IPS DF 19.7 (cell line): ENCODE measurements at places on chromosomes 7 and 10.

GRCh38 chr10:102744374-102745051, 765 bp downstream of the WBP1L start:
- DNase-seq, result no peak

DNA sequence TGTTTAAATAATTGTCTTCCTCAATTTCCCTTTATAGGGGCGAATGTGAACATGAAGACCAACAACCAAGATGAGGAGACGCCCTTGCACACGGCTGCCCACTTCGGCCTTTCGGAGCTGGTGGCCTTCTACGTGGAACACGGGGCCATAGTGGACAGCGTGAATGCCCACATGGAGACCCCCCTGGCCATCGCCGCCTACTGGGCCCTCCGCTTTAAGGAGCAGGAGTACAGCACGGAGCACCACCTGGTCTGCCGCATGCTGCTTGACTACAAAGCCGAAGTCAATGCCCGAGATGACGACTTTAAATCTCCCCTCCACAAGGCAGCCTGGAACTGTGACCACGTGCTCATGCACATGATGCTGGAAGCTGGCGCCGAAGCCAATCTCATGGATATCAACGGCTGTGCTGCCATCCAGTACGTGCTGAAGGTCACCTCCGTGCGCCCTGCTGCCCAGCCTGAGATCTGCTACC, 42.1 kb downstream of the ASB4 start:
- DNase-seq, result no peak

- DNase-seq, result peak; percentile 17
These were observed 220.2 kb downstream of the DGKI start for GRCh38 chr7:137626469-137627067.

- no peak for DNase-seq
These were observed 27.1 kb upstream of the ZNF107 start for GRCh38 chr7:64638822-64639221.

GRCh38 chr10:34216348-34216945, 598.6 kb downstream of the PARD3 start:
- no peak for DNase-seq

- DNase-seq, result no peak
These were observed 74.9 kb downstream of the NUDCD3 start for GRCh38 chr7:44415510-44415909.

- DNase-seq, result no peak
These were observed 2.6 kb upstream of the LRRN3 start for GRCh38 chr7:111088328-111088727.

GRCh38 chr10:129621693-129622092, 154.7 kb downstream of the MGMT start:
- no peak for DNase-seq

DNA sequence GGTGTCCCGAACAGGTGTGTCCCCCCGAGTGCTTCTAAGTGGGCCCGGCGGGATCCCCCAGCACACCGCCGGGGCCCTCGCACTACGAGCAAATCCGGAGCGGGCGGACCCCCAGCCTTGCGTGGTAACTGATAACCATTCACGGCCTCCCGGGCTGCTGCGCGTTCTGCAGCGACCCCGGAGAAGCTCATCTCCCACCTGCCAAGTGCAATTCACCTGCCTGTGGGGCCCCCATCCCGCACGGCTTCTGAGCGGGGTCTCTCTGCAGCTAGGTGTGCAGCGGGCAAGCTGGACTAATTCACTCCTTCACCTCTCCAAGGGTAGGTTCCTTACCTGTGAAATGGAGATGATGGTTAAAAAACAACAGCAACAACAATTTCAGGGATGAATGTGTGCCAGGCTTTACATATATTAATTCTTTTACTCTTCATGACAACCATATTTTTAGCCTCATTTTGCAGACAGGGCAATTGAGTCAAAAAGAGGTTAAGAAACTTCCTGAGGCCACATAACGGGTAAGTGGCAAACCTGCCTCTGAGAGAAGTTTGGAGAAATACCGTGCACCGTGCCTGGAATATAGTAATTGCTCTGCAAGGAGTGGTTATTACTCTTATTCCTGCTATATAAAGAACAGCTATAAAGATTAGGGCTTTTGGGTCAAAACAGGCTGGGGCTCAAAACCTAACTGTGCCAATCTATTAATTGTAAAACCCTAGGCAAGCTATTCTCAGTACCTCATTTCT, 652 bp upstream of the PODXL start:
- no peak for DNase-seq

DNA sequence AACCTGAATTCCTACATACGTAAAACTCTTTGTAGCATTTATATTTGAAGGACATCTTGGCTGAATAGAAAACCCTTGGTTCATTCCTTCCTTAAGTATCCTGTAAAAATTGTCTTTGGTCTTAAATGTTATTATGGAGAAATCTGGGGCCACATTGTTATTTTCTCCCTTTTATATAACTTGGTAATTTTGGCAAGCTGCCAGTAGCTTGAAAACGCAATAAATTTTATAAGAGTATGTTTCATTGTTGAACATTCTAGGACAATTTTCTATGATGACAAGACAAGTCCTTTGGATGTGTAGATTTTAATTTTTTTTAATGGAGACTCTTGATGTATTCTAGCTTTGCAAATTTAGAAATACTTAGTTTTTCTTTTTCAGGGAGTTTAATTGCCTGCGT, 191.9 kb downstream of the ABCA13 start:
- no peak for DNase-seq

DNA sequence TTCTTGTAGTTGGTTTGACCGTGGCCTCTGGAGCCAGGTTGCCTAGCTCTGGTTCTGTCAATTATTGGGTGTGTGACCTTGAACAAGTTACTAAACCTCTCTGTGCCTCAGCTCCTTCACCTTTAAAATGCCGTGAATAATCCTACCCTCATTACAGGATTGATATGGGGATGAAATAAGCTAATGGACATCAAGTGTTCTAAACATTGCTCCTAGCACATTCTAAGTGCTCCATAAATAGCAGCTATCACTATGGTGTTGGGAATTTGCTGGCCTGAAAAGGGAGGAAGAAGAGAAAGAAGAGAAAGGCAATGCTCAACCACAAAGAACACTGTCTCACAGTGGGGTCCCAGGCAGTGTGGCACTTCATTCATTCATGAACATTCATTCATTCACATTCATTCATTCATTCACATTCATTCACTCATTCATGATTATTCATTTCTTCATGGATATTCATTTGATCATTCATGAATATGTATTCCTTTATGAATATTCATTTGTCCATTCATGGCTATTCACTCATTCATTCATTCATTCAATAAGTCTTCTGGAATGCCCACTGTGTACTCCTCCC, 38.8 kb downstream of the TMEM130 start:
- no peak for DNase-seq

DNA sequence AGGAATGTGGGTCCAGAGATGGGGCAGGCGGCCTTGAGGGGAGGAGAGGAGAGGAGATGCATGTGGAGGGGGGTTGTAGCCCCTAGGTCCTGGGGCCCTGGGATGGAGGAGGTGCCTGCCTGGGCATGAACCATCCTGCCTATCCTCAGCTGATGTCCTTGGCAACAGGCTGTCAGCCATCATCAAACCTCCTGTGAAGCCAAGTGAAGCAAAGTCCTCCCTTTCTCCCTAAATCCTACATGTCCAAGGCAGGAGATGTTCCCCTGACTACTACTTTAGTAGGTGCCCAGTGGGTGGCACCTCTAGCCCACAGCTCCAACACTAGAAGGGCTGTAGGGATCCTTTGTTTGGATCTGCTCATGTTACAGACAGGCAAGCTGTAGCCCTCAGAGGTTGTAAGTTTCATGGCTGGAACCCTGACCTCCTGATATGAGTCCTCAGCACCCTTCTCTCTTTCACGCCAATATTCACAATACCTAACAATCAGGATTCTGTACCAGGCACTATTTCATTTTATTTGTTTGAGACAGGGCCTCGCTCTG, 66.6 kb upstream of the SYPL1 start:
- DNase-seq, result no peak

DNA sequence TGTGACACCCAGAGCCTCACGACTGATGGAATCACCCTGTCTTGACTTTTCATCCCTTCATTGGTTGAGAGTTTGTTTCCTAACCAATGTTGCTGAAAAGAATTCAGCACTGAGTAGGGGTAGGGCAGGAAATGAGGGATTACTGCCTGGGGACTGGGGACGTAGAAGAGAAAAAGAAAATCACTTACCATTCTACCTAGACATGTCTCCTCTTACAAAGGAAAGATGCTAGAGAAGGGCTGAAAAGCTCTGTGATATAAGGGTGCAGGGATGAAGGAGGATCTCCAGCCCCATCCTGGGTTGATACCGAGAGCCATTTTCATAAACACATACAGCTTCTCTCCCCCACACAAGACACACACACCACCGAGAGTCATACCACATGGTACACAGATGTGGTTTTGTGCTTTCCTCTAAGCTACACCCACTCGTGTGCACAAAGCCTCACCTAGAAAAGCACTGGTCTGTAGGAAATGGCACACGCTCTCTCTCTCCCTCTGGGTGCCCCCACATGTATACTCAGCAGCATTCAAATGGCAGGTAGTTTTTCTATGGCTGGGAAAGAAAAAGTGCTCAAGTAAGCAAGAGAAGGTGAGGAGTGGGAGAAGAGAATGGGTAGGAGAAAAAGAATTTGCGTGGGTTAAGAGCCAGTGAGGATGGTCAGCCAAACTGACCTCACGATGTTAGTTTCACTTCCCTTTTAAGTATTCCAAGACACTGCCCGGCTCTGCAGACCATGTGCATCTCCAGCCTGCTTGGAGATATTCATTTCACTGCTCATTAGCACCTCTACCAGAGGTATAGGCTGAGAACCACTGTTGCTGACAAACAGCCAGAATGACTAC, 85.8 kb downstream of the CALD1 start:
- no peak for DNase-seq

GRCh38 chr7:139629392-139630082, 106.1 kb downstream of the CLEC2L start:
- no peak for DNase-seq

DNA sequence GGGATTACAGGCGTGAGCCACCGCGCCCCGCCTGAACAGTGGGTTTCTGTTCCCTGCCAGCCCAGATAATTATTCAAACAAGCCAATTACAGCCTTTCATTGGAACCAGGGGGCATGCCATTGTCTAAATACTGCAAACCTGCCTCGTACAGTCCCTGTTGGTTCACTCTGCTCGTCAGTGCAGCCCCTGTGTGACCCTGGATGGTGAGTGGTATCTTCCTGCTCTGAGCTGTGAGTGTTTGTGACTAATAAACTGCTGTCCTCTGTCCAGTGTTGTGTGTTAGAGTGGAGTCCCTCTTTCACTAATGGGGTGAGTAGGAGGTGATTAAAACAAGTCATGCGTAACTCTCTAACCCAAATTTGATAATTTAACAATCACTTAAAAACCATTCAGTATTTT, 176.5 kb upstream of the FAM3C start:
- DNase-seq, result no peak

- DNase-seq, result peak; percentile 71
These were observed 73.2 kb upstream of the DGKI start for GRCh38 chr7:137919987-137920386.

GRCh38 chr7:101902680-101903514, 85.5 kb downstream of the CUX1 start:
- DNase-seq, result no peak

- DNase-seq, result no peak
These were observed 42.3 kb upstream of the SGCE start for GRCh38 chr7:94698275-94698674.

DNA sequence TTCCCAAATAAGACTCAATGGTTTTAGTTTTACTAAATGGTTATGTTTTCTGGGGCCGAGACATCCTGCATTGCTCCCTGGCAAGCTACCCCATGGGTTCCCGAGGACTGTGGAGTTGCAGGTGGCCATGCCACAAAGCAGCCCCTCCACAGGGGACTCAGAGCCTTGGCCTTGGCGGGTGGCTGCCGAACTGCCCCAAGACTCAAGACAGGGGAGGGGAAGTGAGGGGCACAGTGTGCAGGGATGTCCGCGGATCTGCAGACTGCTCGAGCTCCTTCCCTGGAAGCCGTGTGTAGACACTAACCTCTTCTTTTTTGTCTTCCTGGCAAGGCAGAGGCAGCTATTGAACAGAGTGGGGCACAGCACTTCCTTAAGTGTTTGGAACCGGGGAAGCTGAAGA, 154.6 kb downstream of the EBF3 start:
- no peak for DNase-seq

DNA sequence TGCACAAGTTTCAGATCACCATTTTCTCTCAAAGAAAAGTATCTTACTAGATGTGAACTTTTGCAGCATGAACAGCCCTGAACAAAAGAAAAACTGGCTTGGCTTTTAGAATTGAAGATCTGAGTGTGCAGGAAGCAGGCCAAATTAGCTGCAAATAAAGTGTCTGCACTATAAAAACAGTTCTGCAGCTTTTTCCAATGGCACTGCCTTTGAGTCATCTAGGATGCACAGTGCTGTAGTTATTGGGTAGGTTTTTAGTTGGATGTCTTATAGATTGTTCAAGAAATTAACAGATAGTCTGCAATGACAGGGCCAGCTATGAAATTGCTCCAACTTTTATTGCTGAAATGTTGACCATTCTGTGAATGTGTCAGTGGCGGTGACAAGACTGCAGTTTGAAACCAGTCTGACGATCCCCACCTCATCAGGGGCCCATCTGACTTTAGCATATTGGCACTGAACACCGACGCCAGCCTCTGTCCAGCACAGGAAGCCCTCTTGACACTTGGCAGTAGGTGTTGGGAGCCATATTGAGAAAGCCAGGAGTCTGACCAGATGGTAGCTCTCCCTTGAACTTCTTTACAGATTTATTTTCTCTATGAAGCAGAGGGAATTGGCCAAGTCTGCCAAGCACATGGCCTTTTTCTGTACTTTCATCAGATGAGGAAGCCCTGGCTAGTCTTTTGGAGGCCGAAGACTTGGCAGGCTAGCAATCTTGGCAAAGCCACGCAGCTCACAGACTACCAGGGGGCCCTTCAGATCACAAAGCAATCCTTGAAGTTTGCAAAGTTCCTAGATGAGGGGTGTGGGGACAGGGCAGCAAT, 490.6 kb downstream of the NEBL start:
- no peak for DNase-seq

GRCh38 chr7:80641548-80641947, 3.1 kb downstream of the CD36 start:
- no peak for DNase-seq

DNA sequence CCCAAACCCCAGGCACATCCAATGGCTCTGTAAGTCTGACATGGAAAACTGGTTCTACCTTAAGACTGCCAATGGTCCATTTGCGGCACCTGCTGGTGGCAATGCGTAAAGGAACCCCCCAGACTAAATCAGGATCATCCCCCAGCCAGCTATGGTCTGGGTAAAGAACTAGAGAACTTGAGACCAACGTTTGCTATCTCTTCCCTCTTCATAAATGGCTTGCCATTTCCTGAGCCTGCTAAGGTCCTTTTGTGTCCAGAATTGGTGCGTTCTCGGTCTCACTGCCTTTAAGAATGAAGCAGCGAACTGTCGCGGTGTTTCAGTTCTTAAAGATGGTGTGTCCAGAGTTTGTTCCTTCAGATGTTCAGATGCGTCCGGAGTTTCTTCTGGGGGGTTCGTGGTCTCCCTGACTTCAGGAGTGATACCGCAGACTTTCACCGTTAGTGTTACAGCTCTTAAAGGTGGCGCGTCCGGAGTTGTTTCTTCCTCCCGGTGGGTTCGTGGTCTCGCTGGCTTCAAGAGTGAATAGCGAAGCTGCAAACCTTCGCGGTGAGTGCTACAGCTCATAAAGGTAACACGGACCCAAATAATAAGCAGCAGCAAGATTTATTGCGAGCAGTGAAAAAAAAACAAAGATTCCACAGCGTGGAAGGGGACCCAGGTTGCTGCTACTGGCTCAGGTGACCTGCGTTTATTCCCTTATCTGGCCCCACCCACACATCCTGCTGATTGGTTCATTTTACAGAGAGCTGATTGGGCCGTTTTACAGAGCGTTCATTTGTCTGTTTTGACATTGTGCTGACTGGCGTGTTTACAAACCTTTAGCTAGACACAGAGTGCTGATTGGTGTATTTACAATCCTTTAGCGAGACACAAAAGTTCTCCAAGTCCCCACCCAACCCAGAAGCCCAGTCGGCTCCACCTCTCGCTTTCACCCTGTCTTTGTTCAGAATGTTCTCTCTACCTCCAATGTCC, 95.4 kb downstream of the ELMO1 start:
- no peak for DNase-seq
